Activated CD4-positive, alpha-beta T cell treated with anti-CD3 and anti-CD28 coated beads, Interleukin-2, Interleukin-6, amounts not matched to agents 100 ng/mL and 50 ng/mL, durations not matched to agents 16 hours and 8 hours (primary cell): ENCODE measurements at places on chromosomes 3 and 15.

GRCh38 chr3:126888186-126888760 lies 94.6 kb upstream of the PLXNA1 start:
- DNase-seq: no peak

DNA sequence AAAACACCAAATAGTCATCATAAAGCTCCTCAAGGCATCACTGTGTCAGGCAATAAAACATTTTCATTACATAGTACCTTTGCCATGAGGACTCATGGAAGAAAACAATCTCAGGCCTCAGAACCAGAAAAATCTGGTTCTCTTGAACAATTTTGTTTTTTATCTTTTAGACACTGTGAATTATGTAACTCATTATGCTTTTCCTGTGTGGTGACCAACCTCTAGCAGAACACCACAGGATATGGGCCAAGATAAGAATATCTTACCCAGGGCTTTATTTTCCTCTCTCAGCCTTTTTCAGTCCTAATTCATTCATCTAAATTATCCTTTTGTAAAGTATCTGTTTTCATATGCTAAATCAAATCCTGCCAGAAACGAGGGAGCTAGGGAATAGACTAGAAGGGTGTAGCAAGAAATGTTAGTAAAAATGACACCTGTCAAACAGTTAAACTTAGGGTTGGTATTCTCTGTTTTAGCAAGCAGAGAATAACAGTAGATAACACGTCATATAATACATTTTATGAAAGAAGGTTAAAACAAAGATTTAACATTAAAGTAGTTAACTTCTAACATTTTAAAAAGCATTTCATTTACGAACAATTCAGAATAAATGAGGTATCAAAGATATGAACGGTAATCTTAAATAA lies 111.1 kb downstream of the FBXL22 start:
- DNase-seq: peak; percentile 39

DNA sequence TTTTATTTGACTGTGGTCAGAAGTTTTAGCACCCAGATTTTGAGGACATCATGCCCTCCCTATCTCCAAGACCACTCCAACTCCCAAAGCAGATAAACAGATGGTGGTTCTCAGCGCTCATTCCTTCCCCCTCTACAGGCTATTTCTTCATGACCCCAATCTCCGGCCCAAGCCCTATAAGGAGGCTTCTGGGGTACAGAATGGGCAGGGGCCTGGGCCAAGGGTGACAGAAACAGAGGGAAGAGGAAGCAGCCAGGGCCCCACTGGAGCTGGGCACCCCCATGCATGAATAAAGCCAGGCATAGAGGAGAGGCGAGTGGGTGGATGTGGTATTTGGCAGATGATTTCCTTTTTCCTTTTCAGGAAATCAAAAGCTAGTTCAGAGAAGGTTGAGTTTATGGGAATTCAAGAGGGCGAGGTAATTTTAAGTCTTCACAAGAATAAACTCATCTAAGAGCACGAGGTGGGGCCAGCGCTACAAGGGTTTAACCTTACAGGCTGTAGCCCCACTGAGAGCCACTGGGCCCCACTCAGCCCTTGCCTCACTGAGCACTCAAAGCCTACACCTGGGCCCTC lies 104.8 kb upstream of the HERC1 start:
- no peak for DNase-seq

DNA sequence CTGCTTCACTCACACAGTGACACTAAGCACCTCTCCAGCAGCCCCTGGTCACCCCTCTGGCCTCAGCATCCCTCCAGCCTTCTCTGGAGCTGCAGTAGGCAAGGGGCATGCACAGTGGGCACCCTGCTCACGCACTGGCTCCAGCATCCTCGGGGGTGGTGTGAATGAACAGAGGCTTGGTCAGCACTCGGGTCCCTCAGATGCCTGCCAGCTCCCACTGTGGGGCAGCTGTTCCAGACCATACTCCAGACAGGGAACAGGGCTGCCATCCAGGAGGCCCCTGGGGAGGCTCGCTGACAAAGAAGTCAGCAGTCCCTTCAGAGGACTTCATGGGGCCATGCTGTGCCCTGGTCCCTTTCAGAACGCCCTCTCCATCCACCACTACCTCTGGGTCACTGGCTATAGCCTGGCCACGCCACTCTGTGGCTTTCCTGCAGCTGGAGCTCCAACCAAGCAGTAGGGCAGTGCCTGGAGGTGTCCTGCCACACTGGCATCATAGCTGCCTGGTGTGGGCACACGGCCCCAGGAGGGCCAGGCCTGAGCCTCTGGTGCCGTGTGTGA lies 26.3 kb downstream of the ALS2CL start:
- no peak for DNase-seq

- no peak for DNase-seq
Observed at GRCh38 chr15:55589287-55589686, 1.1 kb upstream of the PYGO1 start.

GRCh38 chr3:160232014-160232413 lies 6.8 kb downstream of the C3orf80 start:
- no peak for DNase-seq
